ENCODE measurements at places on chromosomes 12 and 14. TPM values are rescaled to one million over a fixed set of nuclear protein-coding genes. Genes with fewer than 3 reads are reported as not detected.

- no peak overlapping the region for H3K4me3 ChIP-seq
- no peak for DNase-seq
- H3K4me1 ChIP-seq: no peaks in the 10 kb centered on the region
- H3K27ac ChIP-seq: no peak overlapping the region
These were observed 625.4 kb upstream of the LRFN5 start for GRCh38 chr14:40981247-40981646.

GRCh38 chr14:56501909-56502530 lies 77.6 kb upstream of the TMEM260 start:
- H3K4me1 ChIP-seq: no peaks in the 10 kb centered on the region
- H3K27me3 ChIP-seq: peaks cover 6% of the 10 kb centered on the region
- no peaks in the 10 kb centered on the region for H3K36me3 ChIP-seq

GRCh38 chr12:101828463-101829196 lies 2.1 kb downstream of the GNPTAB start:
- no peaks in the 10 kb centered on the region for H3K4me1 ChIP-seq
- H3K27ac ChIP-seq: no peak overlapping the region
- DNase-seq: no peak
- H3K27me3 ChIP-seq: no peaks in the 10 kb centered on the region

DNA sequence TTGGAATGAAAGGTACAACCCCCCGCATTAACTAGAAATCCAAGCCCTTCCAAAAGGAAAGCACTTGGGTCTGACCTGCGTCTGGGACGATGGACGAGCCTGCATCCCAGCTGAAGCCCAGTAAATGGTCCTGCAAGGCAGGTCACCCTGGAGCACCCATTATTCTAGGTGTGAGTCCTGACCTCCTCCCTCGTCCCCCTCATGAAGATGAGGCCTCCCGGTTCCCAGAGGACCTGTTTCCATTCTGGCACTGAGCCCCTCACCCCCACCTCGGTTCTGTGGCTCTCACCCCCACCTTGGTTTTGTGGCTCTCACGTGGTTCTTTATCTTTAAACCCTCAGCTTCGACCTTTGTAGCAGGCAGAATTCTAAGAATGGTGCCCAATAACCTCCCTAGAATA lies 7.3 kb downstream of the IFI27 start:
- H3K36me3 ChIP-seq: no peaks in the 10 kb centered on the region
- H3K27me3 ChIP-seq: peaks cover 13% of the 10 kb centered on the region
- no peak overlapping the region for H3K27ac ChIP-seq
- no peak for DNase-seq
- H3K4me1 ChIP-seq: peaks cover 13% of the 10 kb centered on the region
- no peak overlapping the region for H3K4me3 ChIP-seq

- H3K36me3 ChIP-seq: no peaks in the 10 kb centered on the region
- H3K27ac ChIP-seq: no peak overlapping the region
- peaks cover 19% of the 10 kb centered on the region for H3K27me3 ChIP-seq
- H3K4me1 ChIP-seq: peaks cover 2% of the 10 kb centered on the region
These were observed 15.7 kb upstream of the ANO2 start for GRCh38 chr12:5960783-5961182.

DNA sequence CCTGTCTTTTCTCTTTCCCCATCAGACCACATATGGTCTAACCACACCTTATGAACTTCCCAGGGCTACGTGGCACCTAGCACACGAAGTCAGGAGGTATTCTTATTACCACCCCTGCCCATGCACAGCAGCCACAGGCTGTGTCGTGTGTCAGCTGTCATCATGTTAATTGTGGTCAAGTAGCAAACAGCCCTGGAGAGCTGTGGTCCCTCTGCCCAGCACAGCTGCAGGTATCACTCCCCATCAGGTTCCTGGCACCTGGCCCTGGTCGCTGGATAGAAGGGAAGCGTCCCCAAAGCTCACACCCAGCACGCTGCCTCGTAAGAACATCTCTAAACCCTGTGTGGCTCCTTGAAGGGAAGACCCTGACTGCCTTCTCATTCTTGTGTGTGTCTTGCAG lies 45.4 kb downstream of the CLMN start:
- H3K27ac ChIP-seq: no peak overlapping the region
- DNase-seq: no peak

GRCh38 chr12:16021676-16022075 lies 110.5 kb downstream of the DERA start:
- H3K27me3 ChIP-seq: no peaks in the 10 kb centered on the region

Gene TMEM52B
- 3.1 TPM for total RNA-seq

Gene TCL1B
- not detected for total RNA-seq

DNA sequence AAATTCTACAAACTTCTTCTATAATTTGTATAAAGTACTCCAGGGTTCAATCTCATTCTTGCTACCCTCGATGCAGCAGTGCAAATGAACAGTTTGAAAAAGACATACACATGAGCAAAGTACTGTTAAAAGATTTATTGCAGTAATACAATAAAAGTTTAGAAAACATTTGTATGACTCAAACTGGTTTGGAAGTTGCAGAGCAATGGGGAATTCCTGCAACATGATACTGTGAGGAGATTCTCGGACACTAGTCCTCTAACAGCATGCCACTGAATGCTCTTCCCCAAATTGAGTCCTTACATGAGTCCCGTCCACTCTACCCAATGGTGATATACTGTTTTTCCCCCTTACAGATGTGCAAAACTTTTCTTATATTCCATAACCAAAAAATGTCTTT lies 45.4 kb downstream of the ATG14 start:
- H3K4me1 ChIP-seq: peaks cover 12% of the 10 kb centered on the region
- H3K36me3 ChIP-seq: peaks cover 12% of the 10 kb centered on the region
- H3K27me3 ChIP-seq: no peaks in the 10 kb centered on the region
- H3K27ac ChIP-seq: no peak overlapping the region
- peak; percentile 85 for DNase-seq
- no peak overlapping the region for H3K4me3 ChIP-seq

DNA sequence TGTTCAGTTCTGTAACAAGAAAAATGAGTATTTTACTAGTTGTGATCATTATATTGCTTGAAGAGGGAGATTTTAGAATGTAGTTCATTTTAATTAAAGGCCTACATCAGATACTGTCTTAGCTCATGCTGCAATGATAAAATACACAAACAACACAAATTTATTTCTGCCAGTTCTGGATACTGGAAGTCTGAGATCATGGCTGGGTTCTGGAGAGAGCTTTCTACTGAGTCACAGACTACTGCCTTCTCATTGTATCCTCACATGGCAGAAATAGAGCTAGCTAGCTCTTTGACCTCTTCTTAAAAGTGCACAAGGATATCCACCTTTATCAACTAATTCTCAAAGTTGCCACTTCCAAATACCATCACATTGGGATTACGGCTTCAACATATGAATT lies 53.8 kb downstream of the MIS18BP1 start:
- H3K36me3 ChIP-seq: peaks cover 2% of the 10 kb centered on the region
- no peak overlapping the region for H3K27ac ChIP-seq
- no peaks in the 10 kb centered on the region for H3K4me1 ChIP-seq

DNA sequence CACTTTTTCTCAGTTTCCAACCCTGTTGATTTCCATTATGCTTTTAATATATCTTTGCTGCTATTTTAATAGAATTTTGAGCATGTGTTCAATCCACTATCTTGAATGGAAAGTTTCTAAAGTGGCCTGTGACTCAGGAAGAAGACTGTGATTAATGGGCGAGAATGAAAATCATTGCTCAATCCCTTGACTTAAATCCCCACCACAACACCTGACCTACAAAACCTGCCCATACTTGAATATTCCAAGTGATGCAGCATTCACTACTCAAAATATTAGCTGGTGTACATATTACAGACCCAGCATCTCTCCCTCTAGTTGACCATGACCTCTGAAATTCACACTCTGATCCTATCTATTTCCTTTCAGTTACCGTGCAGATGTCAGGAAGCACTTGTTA lies 1.3 kb upstream of the OAS3 start:
- H3K4me3 ChIP-seq: no peak overlapping the region
- no peaks in the 10 kb centered on the region for H3K27me3 ChIP-seq
- H3K4me1 ChIP-seq: peaks cover 2% of the 10 kb centered on the region
- H3K36me3 ChIP-seq: no peaks in the 10 kb centered on the region
- no peak for DNase-seq

Gene SLC5A8
- not detected for total RNA-seq

DNA sequence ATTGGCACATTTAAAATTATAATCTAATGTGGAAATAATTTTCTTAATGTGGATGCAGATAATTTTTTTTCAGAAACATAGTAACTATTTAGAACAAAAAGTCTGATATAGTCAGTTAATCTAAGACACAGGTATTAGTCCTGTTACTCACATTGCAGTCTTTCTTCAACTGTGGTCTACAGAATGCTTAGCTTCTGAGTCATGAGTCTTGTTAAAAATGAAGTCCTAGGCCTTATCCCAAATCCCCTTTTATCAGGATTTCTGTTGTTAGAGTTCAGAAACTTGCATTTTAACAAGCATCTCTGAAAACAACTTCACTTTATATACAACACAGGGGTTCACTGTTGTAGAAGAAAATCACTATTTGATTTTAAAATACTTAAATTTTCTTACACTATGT lies 112.2 kb downstream of the SLC16A7 start:
- peaks cover 1% of the 10 kb centered on the region for H3K4me1 ChIP-seq
- no peak overlapping the region for H3K4me3 ChIP-seq
- H3K27ac ChIP-seq: no peak overlapping the region
- DNase-seq: peak; percentile 77
- no peaks in the 10 kb centered on the region for H3K27me3 ChIP-seq
- no peaks in the 10 kb centered on the region for H3K36me3 ChIP-seq

DNA sequence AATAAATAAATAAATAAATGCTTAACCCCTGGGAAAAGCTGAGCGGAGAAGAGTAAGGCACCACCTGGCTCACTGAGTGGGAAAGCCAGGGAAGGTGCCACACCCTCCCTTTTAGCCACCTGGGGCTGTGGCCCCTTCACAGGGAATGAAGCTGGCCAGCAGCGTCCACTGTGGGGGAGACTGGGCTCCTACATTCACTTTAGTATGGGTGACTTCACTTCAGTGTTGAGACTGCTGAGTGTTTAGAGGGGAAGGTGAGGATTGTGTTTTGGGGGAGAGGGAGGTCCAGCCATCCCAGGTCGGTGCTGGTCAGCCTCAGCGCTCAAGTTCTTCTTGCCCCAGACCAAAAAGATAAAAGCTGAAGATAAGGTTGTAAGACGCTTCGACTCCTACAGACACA lies 1.6 kb downstream of the NAB2 start:
- no peaks in the 10 kb centered on the region for H3K27me3 ChIP-seq
- peak overlapping the region; percentile 98 for H3K4me3 ChIP-seq
- H3K36me3 ChIP-seq: peaks cover 47% of the 10 kb centered on the region
- no peak for DNase-seq
- peak overlapping the region; percentile 75 for H3K27ac ChIP-seq

GRCh38 chr12:25121916-25122315 lies 73.0 kb downstream of the DNAI7 start:
- peak; percentile 55 for DNase-seq
- no peak overlapping the region for H3K4me3 ChIP-seq
- H3K4me1 ChIP-seq: no peaks in the 10 kb centered on the region
- H3K36me3 ChIP-seq: no peaks in the 10 kb centered on the region

DNA sequence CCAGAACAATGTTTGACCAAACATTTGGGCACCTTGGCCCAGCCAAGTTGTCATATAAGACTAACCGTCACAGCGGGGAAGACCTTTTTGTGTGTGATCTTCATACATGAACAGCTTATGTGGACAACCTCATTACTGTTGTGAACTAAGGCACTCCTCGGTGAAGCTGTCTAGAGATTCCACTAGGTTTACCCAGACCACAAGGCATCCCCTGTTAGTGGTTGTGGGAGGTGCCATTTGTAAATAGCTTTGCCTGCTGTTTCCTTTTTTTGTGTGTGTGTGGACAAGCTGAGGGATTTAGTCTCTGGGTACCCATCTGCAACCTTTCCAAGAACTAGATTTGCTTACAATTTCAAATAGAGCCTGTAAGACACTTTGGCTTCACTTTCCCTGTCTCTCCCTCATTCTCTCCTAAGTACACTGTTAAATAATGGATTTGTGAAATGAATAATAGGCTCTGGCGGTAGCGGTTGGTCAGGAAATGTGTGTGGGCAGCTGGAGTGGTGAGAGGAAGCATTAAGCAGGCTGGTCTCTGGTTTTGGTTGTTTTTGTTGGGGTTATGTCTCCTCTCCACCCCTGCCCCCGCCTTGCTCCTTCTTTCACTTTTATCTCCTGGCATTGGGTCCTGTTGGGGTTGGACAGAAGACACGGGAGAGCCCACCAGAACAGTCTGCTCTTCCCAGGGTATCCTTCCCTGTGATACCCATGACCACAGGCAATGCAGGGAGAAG lies 727.6 kb downstream of the VRK1 start:
- H3K4me3 ChIP-seq: no peak overlapping the region
- H3K4me1 ChIP-seq: no peaks in the 10 kb centered on the region
- H3K27me3 ChIP-seq: no peaks in the 10 kb centered on the region
- no peak for DNase-seq
- H3K27ac ChIP-seq: no peak overlapping the region

DNA sequence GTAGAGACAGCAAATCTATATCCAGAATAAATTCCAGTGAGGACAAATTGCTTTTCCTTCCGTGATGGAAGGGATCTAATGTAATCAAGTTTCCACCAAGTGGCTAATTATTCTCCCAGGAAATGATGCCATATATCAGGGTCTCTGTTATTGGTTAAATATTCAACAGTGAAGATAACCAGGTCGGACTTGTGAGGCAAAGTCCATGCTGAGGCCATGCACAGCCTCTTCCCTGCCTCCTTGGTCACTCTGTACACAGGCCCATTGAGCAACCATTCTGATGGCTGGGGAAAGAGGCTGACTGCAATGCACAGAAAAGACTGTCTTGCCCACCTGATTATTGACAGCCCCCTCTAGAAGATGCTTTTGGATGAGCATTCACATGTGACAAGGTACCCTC lies 90.1 kb downstream of the TNFAIP2 start:
- peaks cover 42% of the 10 kb centered on the region for H3K27me3 ChIP-seq
- H3K4me1 ChIP-seq: peaks cover 6% of the 10 kb centered on the region
- no peak for DNase-seq
- H3K4me3 ChIP-seq: no peak overlapping the region

DNA sequence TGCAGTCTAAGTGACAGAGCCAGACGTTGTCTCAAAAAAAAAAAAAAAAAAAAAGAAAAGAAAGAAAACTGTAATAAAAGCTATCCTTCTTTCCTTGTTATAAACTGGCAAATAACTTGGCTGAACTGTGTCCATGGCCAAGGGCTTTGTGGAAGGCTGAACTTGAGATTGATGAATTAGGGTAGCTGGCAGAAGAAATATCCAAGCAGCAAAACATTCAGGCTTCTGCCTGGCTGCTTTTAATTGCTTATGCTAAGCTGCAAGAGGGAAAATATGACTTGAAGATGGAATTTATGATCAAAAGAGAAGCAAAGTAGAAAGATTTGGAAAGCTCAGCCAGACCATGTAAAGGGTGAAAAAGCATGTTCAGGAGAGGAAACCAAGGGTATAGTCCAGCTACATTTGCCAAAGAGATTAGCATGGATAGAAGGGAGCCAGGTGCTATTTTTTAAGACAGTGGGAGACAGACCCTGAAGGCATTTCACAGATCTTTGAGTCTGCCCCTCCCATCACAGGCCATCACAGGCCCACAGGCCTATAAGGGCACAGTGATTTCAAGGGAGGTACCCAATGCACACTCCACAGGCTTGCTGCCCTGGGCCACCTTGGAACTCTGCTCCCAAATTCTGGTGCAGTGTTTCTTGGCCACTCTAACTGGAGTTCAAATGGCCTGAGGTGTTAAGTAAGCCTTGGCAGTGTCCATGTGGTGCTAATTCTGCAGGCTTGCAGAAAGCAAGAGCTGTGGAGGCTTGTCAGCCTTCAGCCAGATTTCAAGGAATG lies 226.0 kb downstream of the AEBP2 start:
- no peaks in the 10 kb centered on the region for H3K36me3 ChIP-seq
- H3K27ac ChIP-seq: peak overlapping the region; percentile 28
- no peaks in the 10 kb centered on the region for H3K27me3 ChIP-seq
- H3K4me1 ChIP-seq: 0 out of 2 replicates have a peak, but pooled peaks cover 1% of the 10 kb centered on the region

GRCh38 chr14:92154283-92154942 lies 32.6 kb downstream of the CPSF2 start:
- peak; percentile 21 for DNase-seq
- H3K4me3 ChIP-seq: no peak overlapping the region
- no peaks in the 10 kb centered on the region for H3K27me3 ChIP-seq
- no peak overlapping the region for H3K27ac ChIP-seq
- H3K36me3 ChIP-seq: peaks cover 22% of the 10 kb centered on the region

Data from IMR-90 (cell line).